ENCODE measurements at places on chromosomes 13 and 19. TPM values are rescaled to one million over a fixed set of nuclear protein-coding genes. Genes with fewer than 3 reads are reported as not detected.

The RXFP2 gene
- not detected for total RNA-seq

GRCh38 chr13:29429286-29429900 is 166.1 kb downstream of the SLC7A1 start:
- H3K36me3 ChIP-seq = no peaks in the 10 kb centered on the region
- peak; percentile 64 for DNase-seq
- H3K4me3 ChIP-seq = peak overlapping the region; percentile 75
- peaks cover 26% of the 10 kb centered on the region for H3K4me1 ChIP-seq
- 0 out of 2 replicates have a peak overlapping the region, but pooled peaks have one; percentile 4 for H3K27ac ChIP-seq

GRCh38 chr13:43232144-43232872 is 208.9 kb downstream of the DNAJC15 start:
- H3K4me3 ChIP-seq = no peak overlapping the region
- H3K27ac ChIP-seq = no peak overlapping the region

DNA sequence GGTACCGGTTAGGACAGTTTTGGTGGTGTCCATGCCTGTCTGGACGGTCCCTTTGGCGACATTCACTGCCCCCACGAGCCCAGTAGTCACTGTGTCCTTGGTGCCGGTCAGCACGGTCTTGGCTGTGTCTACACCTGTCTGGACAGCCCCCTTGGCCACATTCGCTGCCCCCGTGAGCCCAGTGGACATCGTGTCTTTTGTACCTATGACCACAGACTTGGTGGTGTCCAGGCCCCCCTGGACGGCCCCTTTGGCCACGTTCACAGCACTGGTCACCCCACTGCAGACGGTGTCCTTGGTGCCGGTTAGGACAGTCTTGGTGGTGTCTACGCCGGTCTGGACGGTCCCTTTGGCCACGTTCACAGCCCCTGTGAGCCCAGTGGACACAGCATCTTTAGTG is 6.2 kb downstream of the PLIN4 start:
- no peak overlapping the region for H3K27ac ChIP-seq
- H3K27me3 ChIP-seq = no peaks in the 10 kb centered on the region
- DNase-seq = no peak
- no peaks in the 10 kb centered on the region for H3K36me3 ChIP-seq
- no peaks in the 10 kb centered on the region for H3K4me1 ChIP-seq

DNA sequence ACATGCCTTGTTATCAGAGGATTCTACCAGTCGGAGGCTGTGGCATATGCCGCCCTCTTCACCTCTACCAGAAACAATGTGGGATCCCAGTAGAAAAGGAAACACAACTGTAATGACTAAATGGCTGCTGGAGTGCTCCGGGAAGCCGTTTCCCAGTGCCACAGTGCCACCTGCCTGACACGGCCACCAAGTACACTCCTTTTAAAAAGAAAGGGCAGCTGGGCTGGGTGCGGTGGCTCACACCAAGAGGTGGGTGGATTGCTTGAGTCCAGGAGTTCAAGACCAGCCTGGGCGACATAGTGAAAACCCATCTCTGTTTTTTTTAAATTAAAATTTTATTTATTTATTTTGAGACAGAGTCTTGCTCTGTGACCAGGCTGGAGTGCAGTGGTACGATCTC is 67.3 kb downstream of the TRPM4 start:
- H3K36me3 ChIP-seq = no peaks in the 10 kb centered on the region
- H3K27me3 ChIP-seq = no peaks in the 10 kb centered on the region
- no peak overlapping the region for H3K4me3 ChIP-seq
- no peak overlapping the region for H3K27ac ChIP-seq
- H3K4me1 ChIP-seq = no peaks in the 10 kb centered on the region

The ADAMTS10 gene
- 12.9 TPM for total RNA-seq

The RNF113B gene
- total RNA-seq = not detected

The VMAC gene
- total RNA-seq = 4.4 TPM

GRCh38 chr13:66835040-66835628 is 395.0 kb downstream of the PCDH9 start:
- H3K27me3 ChIP-seq = no peaks in the 10 kb centered on the region
- no peaks in the 10 kb centered on the region for H3K36me3 ChIP-seq
- H3K4me3 ChIP-seq = no peak overlapping the region
- no peak for DNase-seq
- no peak overlapping the region for H3K27ac ChIP-seq

Measured in GM23248 (cell line).